HS-5 (cell line): ENCODE measurements at places on chromosomes 3 and 15.

DNA sequence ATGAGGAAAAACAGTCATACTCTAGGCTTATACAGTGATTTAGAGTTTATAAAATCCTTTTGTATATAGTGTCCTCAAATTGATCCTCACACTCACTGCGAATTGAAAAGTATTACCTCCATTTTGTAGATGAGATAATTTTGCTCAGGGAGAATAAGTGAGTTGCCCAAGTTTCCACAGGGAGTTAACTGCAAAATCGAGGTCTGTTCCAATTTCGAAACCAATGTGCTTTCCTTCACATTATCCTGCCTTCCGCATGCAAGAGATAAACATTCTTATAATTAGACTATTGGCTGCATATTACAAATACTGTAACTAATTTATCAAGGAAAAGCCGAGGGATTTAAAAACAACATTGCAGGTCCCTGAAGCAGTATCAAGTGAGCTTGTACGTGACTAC, 667.0 kb downstream of the SQOR start:
- DNase-seq = no peak

GRCh38 chr3:188468662-188469061, 314.7 kb downstream of the LPP start:
- no peak for DNase-seq

DNA sequence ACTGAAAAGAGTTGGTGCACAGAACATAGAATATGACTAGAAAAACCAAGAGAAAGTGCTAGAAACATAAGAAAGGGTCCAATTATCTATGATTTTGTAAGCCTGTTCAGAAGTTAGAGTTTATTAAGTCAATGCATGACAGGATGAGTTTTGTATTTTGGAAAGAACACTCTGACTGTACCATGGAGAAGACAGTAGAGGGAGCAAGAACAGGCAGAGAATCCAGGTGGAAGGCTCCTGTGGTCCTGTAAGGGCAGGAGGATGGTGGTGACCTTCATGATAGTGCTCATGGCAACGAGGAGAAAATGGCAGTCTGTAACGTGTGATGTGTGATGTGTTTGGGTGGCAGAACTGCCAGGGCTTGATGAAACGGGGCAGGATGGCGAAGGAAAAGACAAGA, 249.1 kb downstream of the CTNNB1 start:
- DNase-seq = no peak

DNA sequence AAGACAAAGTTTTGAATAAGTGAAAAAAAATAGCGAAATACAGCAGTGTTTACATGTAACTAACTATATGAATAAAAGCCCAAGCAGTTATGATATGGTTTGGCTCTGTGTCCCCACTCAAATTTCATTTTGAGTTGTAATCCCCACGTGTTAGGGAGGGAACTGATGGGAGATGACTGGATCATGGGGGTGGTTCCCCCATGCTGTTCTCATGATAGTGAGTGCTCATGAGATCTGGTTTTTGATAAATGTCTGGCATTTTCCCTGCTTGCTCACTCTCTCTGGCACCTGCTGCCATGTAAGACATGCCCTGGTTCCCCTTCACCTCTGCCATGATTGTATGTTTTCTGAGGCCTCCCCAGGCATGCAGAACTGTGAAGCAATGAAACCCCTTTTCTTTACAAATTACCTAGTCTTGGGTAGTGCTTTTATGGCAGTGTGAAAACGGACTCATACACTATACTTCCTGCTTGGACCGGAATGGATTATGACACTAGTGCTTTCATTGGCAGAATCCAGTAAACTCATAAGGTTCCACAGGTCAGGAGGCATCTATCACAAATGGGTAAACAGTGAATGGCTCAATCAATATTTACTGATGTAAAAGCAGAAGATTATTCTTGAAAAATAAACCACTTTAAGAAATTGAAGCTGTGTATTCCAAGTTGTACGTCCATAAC, 192.1 kb downstream of the CBLB start:
- no peak for DNase-seq

- DNase-seq = no peak
Measured at GRCh38 chr3:174325171-174325570, 534.0 kb upstream of the NAALADL2 start.

DNA sequence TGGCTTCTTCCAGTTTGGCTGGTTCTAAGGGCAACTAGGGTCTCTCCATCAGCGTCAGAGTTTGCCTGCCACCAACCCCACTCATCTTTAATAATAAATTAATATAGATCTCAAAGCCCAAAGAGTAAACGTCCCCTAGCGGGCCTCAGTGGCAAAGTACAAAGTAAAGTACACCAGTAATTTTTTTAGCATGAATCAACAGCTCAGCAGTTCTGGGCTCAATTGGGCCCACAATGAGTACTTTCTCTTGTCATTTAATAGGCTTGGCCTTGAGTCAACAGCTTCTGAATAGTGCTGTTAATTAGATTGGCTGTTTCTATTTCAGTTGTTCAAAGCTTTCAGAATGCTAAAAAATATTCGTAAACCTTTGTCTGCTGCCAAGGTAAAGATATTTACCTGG, 89.0 kb upstream of the PFN2 start:
- DNase-seq = no peak
